Smooth muscle cell of trachea (primary cell): ENCODE measurements at places on chromosomes 2 and 18. TPM values are rescaled to one million over a fixed set of nuclear protein-coding genes. Genes with fewer than 3 reads are reported as not detected.

GNAL gene
- 0.15 and 0.99 TPM in 2 replicates for total RNA-seq

GPBAR1 gene
- total RNA-seq = not detected in 2 replicates

TNFRSF11A gene
- total RNA-seq = 0.66 and 0.73 TPM in 2 replicates

CAPN13 gene
- total RNA-seq = not detected in 2 replicates

MAIP1 gene
- 33.6 and 36.2 TPM in 2 replicates for total RNA-seq

ACOXL gene
- total RNA-seq = under 0.01 TPM in 1 of 2 replicates, not detected in the other

TLX2 gene
- total RNA-seq = 0.58 and 0.83 TPM in 2 replicates

UGT1A10 gene
- total RNA-seq = not detected in 2 replicates

TMEM247 gene
- not detected in 2 replicates for total RNA-seq

SLC35F5 gene
- 144 and 206 TPM in 2 replicates for total RNA-seq

IL36G gene
- not detected in 2 replicates for total RNA-seq

REG1A gene
- not detected in 2 replicates for total RNA-seq
